G401 (cell line): ENCODE measurements at places on chromosomes 1 and 21. TPM values are rescaled to one million over a fixed set of nuclear protein-coding genes. Genes with fewer than 3 reads are reported as not detected.

Gene FNDC5
- 39.4 and 56.4 TPM in 2 replicates for total RNA-seq

GRCh38 chr1:116769561-116769977, 15.3 kb downstream of the CD2 start:
- no peak for DNase-seq

Gene ERVH48-1
- 0.06 and 0.20 TPM in 2 replicates for total RNA-seq

- DNase-seq: no peak
These were observed 179.6 kb downstream of the DHRS3 start for GRCh38 chr1:12438349-12438924.

Gene ITLN2
- total RNA-seq: not detected in 2 replicates

- DNase-seq: no peak
These were observed 796.9 kb downstream of the ADGRL2 start for GRCh38 chr1:82597649-82598048.

- no peak for DNase-seq
These were observed 43.0 kb downstream of the UBE4B start for GRCh38 chr1:10075732-10076131.

DNA sequence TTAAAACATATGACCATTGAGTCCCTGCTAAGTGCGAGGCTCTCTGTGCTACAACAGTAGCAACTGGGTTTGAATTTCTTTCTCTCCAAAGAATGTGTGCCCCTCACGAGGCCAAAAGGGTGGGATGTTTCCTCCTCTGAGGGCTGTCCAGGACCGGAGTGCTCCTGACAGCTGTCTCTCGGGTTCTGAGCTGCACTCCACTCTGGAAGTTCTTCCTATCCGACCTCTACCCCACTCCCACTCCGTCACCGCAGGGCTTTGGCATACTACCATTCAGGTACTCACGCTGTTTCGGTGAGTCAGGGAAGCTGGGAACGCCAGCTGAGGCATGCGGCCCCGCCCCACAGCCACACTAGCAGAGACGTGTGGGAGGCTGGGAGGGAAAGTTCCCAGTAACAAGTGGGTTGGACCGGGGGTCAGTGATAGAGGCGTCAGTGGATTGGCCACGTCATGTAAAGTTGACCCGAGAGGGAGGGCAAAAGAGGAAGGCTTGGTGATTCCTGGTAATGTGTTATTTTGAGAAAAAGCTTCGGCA, 705 bp upstream of the SLC50A1 start:
- peak; percentile 54 for DNase-seq

- DNase-seq: no peak
These were observed 499.0 kb downstream of the NUF2 start for GRCh38 chr1:163820766-163821165.

DNA sequence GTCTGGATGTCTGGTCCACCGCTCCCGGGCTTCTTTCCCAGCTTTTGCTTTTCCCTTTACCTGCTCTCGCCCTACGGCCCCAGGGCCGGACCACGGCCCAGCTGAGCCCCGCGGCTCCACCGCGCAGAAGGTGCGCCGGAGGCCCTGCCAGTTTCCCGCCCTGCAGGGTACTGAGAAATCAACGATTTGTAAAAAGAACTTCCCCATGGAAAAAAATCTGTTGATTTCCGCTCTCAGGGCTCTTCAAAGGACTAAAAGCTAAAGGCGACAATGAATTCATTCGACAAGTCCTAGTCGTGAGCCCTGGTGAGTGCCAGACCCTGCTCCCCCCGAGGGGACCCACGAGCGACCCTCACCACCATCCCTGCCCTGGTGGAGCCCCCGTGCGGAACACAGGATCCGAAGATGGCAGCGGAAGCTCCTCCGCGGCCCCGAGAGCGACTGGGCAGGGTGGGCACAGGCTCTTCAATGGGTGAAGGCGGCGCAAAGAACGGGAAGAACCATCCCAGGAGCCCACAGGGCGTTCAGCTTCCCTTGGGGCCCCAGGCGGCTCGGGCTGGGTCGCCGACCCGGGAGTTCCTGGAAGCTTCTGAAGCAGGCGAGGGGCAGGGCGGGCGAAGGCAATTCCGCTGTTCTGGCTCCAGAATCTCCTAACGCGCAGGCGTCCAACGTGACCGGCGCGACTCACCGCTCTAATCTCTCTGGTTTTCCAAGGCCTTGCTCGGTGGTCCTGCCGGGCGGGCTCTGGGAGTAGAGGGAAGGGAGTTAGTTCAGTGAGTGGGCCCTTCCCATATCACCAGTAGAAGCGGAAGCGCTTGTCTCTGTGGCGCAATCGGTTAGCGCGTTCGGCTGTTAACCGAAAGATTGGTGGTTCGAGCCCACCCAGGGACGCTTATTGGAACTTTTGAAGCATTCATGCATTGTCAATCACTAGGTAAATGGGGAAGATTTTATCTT, 6.6 kb upstream of the RNU1-2 start:
- DNase-seq: peak; percentile 83

DNA sequence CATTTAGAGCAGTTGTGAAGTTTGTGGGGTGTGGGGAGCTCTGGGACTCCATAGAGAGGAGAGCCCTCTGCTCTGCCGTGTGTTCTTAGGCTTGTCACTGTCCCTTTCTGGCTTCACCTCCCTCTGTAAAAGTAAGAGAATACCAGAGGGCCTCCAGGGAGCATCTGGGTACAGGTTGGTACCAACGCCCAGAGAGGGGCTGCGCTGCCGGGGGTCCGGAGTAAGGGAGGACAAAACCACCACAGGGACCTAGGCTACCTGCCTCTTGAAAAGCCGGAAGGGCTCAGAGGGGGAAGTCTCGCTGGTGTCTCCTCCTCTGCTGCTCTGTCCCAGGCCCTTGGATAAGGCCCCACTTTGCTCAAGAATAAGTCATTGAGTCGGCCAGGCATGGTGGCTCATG, 3.1 kb upstream of the TINAGL1 start:
- no peak for DNase-seq

DNA sequence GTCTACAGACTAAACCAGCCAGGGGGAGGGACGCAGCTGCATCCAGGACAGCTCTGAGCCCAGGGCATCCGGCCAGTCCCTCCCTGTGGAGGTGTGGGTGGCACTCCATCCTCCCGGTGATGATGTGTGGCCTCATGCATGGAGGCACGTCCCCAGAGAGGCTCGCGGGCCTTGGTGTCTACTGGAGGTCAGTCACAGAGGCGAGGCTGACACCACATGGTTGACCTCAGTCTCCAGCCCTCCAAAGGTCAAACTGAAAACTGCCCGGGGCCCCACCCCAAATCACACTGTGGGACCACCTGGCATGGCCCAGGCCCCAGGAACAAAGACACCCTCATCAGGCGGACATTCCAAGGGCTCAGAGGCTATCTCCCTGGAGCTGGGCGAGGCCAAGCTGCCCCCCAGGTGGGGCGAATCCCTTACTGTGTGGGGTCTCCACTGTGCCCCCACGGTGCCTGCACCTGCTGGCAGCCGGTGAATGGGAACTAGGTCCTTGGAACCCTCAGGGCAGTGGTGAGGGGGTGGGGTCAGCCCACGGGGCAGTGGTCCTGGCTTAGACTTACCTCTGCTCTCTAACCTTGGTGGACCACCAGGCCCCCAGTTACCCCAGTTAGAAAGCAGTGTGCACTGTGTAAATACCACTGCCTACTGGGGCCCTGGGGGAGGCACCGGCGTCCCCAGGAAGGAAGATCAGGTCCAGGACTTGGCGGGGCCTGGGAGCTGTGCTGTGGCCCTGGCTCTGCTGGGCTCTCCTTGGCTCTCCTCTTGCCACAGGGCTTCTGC, 49.1 kb downstream of the TRPM2 start:
- no peak for DNase-seq

- peak; percentile 37 for DNase-seq
These were observed 45.7 kb downstream of the ATP2B4 start for GRCh38 chr1:203672346-203672745.

- DNase-seq: no peak
These were observed 61.9 kb downstream of the WNT9A start for GRCh38 chr1:227885648-227886502.

GRCh38 chr1:154081386-154082126, 73.3 kb downstream of the NUP210L start:
- no peak for DNase-seq

DNA sequence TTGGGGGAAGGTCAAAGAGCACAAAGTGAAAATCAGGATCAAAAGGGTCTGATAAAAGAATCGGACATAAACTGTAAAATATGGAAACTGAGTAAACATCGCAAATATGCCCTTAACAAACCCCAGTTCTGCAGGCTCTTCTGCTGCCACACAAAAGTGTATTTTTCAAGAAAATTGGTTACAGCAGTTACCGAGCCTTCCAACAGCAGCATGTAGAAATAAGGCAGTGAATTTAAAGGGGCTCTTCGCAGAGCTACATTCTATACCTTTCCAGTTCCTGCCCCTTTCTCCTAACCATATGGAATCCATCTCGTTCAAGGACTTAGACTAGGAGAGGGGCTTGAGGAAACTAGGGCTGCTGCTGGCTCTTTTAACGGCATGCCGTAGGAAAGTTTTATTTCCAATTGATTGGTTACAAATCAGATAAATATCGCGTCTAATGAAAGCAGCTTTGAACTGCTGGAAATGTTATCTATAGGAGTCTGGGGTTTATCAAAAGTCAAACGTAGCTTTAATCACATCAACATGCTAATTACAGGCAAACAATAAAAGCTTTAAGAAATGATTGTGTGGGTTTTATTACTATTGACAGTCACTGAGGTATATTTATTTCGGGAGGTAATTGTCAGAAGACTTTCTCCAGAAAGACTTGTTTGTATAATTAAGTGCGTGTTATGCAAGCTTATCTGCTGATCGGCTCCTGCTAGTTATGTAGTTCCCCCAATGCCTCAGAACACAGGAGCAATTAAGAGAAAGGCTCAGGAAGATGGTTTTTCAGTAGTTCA, 59.1 kb downstream of the GORAB start:
- DNase-seq: peak; percentile 32

DNA sequence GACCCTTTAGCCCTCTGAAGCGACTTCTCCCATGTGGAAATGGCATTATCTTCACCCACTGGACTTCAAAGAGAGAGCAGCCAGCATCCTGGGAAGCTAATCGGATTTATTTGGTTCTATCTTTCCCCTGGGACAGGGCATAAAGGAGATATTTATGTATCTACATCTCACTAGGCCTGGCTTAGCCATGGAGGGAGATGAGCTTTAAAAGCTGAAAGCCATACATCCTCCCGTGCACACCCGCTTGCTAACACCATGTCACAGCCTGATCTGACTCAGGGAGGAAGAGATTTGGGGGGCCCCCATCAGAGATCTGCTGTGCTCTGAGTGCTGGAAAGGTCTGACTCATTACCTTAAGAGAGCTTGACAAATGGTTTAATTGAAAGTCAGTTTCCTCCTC, 155.9 kb downstream of the PLXNA2 start:
- DNase-seq: no peak

Gene SETD4
- 11.5 and 11.7 TPM in 2 replicates for total RNA-seq

DNA sequence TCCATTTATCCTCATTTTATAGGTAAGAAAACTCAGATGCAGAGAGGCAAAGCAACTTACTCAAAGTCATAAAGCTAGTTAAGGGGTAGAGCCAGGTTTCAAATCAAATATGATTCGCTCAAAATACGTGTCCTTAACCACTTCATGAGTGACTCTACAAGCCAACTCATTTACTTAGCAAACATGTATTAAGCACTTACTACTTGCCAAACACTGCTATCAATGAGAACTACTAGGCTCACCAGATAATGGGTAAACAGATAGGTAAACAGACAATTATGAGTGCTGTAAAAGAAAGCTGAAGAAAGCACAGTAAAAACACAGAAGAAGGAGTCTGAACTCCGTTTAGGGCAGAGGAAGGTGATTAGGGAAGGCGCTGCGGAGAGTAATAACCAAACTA, 65.9 kb downstream of the WDR64 start:
- DNase-seq: no peak

Gene PGLYRP4
- total RNA-seq: not detected in 2 replicates

Gene MAP3K21
- total RNA-seq: not detected in 2 replicates

DNA sequence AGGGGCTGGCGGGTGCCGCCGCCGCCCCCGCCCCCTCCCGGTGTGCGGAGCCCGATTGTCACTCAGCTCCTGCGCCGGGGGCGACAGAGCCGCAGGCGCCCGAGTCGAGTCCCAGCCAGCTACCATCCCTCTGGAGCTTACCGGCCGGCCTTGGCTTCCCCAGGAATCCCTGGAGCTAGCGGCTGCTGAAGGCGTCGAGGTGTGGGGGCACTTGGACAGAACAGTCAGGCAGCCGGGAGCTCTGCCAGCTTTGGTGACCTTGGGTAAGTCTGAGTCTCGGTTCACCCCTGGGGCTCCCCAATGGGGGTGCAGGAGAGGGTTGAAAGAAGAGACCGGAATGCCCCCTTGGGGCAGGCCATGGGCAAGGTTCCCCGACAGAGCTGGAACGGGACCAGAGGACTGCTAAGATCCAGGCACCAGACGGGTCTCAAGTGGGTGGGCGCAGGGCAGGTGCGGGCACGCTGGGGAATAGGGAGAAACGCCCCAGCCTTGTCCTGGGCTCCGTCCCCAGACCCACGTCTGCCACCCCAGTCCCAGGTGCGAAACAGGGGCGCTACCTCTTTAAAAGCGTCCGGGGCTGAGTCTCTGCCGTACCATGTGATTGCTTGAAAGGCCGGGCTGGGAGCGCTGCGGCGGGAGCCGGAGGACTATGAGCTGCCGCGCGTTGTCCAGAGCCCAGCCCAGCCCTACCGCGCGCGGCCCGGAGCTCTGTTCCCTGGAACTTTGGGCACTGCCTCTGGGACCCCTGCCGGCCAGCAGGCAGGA, at the start of gene ADORA1:
Gene ADORA1, plus strand, starts transcription at position 61 of the 765 bp plus-strand sequence. CDS start 1,116 bp downstream, outside the sequence.
- DNase-seq: peak; percentile 92

Gene ITLN1
- total RNA-seq: not detected in 2 replicates

DNA sequence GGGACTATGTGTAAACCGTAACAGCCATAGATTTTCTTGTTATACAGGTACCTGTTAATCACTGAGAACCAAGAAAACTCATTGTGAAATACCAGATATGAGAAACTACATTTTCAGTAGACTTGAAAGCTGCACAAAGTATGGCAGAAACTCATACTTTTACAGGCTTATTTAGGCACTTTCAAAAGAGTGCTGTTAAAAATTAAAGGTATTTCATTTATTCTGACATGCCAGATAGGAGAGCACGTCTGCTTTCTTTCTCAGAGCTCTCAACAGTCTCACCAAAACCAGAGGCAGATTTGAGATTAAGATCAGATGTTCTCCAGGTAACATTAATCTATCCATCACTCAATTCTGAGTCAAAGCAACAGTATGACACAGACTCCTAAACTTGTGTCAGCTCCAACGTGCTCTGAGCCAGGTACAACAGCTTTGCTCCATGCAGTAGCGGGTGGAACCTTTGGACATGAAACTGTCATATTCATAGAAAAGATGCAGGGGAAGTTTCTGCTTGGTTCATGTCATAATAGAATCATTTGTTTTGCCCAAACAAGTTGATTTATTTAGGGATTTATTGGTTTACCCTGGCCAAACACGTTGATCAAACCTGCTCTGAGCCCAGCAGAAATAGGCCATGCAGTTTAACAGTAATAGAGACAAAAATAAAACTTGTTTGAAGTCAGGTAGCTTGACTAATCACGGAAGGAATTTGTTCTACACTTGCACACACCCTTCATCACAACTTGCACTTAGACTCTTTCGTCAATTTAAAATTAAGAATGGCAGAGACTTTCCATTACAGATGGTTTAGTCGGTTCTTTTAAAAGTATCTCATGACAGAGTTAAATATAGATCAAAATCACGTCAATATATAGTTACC, 20.8 kb upstream of the TSNAX start:
- DNase-seq: no peak
